ENCODE measurements at places on chromosomes 3 and 15. TPM values are rescaled to one million over a fixed set of nuclear protein-coding genes. Genes with fewer than 3 reads are reported as not detected.
A peak's percentile ranks its signal among the peaks of the same experiment; 100 is the strongest.

The OXSM gene
- 11.7 TPM for polyA plus RNA-seq

GRCh38 chr3:149581681-149582370, 76.0 kb downstream of the WWTR1 start:
- peak; percentile 56 for DNase-seq

DNA sequence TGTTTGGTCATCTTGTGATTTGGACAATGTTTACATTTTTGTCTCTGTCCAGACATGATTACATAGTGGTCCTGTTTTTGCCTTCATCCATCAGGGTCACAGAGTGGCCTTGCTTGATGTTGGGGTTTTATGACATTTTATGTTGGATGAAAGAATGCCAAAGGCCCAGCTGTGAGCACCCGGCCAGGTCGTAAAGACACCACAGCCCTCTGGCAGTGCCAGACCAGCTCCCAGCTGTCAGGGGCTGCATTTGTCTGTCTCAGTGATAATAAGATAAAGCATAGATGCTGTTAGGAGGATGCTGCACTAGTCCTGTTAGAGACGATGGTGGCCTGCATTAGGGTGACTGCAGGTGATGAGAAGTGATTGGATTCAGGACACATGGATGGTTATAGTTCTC, 117.5 kb downstream of the FAM174B start:
- DNase-seq, result no peak

The GUCA1C gene
- not detected for polyA plus RNA-seq

DNA sequence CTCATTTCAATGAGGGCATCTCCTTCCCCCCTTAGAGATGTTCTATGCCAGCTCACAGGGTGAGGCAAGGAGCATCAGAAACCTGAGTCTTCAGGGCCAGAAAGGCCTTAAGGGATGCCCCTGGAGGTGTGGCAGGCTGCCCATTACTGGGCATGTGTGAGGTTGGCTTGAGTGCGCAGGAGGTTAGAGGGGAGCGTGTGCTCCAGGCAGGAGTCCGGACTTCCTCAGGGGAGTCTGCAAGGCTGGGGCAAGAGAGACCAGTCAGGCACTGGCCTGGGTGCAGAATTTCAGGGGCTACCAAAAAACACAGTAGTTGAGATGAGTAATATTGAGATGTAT, 1.9 kb downstream of the LOXL1 start:
- DNase-seq, result no peak
